ENCODE measurements at places on chromosomes 1 and 21. TPM values are rescaled to one million over a fixed set of nuclear protein-coding genes. Genes with fewer than 3 reads are reported as not detected.

DNA sequence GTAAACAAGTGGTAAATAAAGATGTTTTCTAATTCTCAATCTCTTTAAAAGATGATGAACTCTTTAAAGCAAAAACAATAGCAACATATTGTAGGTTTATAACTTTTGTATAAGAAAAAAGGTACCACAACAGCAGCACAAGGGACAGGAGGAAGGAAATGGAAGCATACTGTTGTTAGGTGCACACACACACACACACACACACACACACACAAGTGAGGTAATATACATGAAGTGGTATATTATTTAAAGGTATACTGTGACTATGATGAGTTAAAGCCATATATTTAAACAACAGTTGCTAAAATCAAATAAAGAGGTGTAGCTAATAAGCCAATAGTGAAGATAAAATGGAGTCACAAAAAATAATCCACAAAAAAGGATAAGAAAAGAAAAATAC lies 20.0 kb downstream of the PPP1R15B start:
- peaks cover 6% of the 10 kb centered on the region for H3K27me3 ChIP-seq

- peaks cover 59% of the 10 kb centered on the region for H3K36me3 ChIP-seq
- peaks cover 19% of the 10 kb centered on the region for H3K4me1 ChIP-seq
- peak overlapping the region; percentile 58 for H3K27ac ChIP-seq
- H3K27me3 ChIP-seq, result no peaks in the 10 kb centered on the region
These were observed 4.9 kb downstream of the MCL1 start for GRCh38 chr1:150574260-150575071.

GRCh38 chr1:203078478-203078877 lies 7.3 kb downstream of the MYOG start:
- no peaks in the 10 kb centered on the region for H3K4me1 ChIP-seq
- no peak overlapping the region for H3K4me3 ChIP-seq
- DNase-seq, result no peak
- peaks cover 20% of the 10 kb centered on the region for H3K27me3 ChIP-seq

GRCh38 chr1:62012836-62013235 lies 181.8 kb upstream of the L1TD1 start:
- no peak overlapping the region for H3K4me3 ChIP-seq
- H3K27ac ChIP-seq, result no peak overlapping the region
- DNase-seq, result peak; percentile 67
- H3K4me1 ChIP-seq, result no peaks in the 10 kb centered on the region
- no peaks in the 10 kb centered on the region for H3K27me3 ChIP-seq

KDM5B gene
- total RNA-seq, result 247 TPM

- no peak for DNase-seq
- H3K27me3 ChIP-seq, result no peaks in the 10 kb centered on the region
- H3K4me3 ChIP-seq, result no peak overlapping the region
- H3K4me1 ChIP-seq, result no peaks in the 10 kb centered on the region
- H3K36me3 ChIP-seq, result no peaks in the 10 kb centered on the region
These were observed 25.8 kb downstream of the RIPPLY3 start for GRCh38 chr21:37032293-37032692.

DNA sequence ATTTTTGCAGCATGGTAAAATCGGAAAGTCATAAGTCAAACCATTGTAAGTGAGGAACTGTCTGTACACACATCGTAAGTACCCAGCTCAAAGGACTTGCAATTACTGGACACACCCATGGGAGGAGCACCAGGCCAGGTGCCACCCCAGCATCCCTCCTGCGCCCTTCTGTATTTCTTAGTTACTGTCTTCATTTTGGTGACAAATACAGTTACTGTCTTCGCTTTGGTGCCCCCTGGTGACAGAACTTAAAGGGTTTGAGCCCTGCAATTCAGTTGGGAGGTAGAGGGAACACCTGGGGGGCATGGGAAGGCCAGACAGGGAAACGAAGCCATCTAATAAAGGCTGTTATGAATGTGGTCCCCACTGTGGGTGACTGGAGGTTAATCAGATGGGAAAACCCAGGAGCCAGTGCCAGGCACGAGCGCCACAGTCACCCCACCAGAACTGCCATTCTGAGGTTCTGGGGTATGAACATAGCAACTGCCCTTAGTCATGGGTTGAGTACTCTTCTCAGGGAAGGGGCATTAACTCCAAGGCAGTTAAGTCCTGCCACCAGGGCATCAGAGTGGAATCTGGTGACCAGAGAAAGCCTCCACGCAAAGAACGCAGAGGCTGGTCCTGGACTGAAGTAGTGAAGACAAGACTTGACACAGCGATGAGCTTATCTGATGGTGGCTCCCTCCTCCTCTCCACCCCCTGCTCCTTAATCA lies 612.9 kb downstream of the PTPRU start:
- H3K27ac ChIP-seq, result no peak overlapping the region
- H3K36me3 ChIP-seq, result no peaks in the 10 kb centered on the region
- H3K27me3 ChIP-seq, result peaks cover 2% of the 10 kb centered on the region
- no peaks in the 10 kb centered on the region for H3K4me1 ChIP-seq

DNA sequence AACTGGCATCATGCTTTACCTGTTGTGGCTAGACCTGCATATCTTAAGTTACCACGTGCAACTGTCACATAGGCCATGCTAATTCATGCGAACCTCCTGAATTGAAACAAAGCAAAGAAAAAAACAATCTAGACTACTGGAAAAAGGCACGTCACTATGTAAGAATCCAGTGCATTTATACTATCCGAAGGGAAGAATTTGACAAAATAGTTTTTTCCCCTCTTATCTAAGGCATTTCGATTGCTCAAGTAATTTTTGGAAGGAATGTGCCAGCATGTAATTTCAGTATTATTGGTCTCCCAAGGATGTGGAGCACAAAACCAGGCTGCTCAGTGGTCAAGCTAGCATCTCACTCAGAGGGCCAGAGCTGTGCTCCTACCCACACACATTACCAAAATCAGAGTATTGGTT lies 31.5 kb upstream of the C1orf198 start:
- peak; percentile 46 for DNase-seq
- H3K27ac ChIP-seq, result no peak overlapping the region
- no peak overlapping the region for H3K4me3 ChIP-seq
- H3K27me3 ChIP-seq, result no peaks in the 10 kb centered on the region
- H3K4me1 ChIP-seq, result peaks cover 3% of the 10 kb centered on the region

- H3K4me1 ChIP-seq, result no peaks in the 10 kb centered on the region
- H3K27ac ChIP-seq, result no peak overlapping the region
- peaks cover 36% of the 10 kb centered on the region for H3K36me3 ChIP-seq
- no peak for DNase-seq
These were observed 55.5 kb downstream of the ECE1 start for GRCh38 chr1:21234779-21235178.

- no peaks in the 10 kb centered on the region for H3K36me3 ChIP-seq
- peaks cover 16% of the 10 kb centered on the region for H3K27me3 ChIP-seq
- H3K27ac ChIP-seq, result peak overlapping the region; percentile 57
- no peak for DNase-seq
These were observed 95.1 kb downstream of the WDR4 start for GRCh38 chr21:42784276-42784675.

GRCh38 chr1:177035586-177035985 lies 128.9 kb downstream of the ASTN1 start:
- no peak overlapping the region for H3K27ac ChIP-seq
- no peaks in the 10 kb centered on the region for H3K4me1 ChIP-seq
- no peak overlapping the region for H3K4me3 ChIP-seq

OR2L13 gene
- not detected for total RNA-seq
